NCI-H1436 treated with DMSO at 0.1 percent for 48 hours (cell line): ENCODE measurements at places on chromosomes 13 and 19.

DNA sequence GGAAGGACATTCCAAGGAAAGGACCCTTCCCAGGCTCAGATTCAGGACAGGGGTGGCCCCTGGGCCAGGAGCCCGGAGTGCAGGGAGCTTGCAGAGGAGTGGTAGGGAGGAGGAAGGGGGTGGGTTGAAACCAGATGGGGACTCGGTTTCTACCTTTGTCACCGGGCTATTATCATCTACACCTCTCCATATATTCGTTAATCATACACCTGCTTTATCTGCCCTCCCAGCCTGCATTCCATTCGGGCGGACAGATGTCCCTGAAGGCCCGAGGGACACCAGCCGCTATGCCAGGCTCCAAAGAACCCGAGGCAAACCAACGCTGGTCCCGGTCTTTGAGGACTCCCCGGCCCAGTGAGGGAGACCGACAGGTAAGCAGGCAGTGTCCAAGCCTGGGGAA lies 15.5 kb upstream of the MYH14 start:
- no peak for DNase-seq

GRCh38 chr13:35561540-35561939 lies 85.1 kb upstream of the MAB21L1 start:
- no peak for DNase-seq

GRCh38 chr19:29285878-29286277 lies 72.9 kb upstream of the UQCRFS1 start:
- no peak for DNase-seq

DNA sequence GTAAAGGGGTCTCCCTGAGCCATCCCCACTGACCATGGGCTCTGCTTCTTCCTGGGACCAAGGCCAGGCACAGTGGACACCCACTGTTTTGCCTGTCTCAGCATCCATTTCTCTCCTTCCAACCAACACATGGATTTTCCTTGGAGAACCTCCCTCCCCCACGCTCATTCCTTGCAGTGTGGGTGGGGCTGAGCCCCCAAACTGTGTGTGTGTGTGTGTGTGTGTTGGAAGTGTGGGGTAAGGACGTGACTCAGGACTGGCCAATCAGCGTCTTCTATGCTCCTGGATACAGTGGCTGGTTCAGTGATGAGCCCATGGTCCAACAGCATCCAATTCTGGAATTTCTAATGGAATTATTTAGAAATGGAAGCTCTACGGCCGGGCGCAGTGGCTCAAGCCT lies 18.7 kb downstream of the CEBPA start:
- no peak for DNase-seq

DNA sequence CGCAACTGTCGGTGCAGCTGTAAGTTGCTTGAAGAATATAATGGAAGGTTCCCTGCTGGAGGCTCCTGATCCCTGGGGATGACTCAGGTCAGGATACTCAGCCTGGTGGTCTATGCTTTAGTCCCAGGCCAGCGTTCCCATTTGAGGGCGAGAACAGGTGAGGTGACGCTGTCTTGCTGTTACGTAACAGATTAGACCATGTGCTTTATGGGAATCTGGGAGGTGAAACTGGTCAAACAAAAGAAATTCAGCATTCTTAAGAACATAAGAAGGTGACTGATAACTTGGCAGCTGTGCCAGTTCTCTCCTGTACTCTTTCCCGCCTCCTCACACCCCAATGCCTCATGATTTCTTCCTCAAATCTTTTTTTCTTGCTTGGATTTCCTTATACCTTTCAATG lies at the start of gene CXCL17:
Gene CXCL17 (minus strand): TSS at position 114 of the 400 bp plus-strand sequence. CDS start 114 bp downstream, outside the sequence.
- no peak for DNase-seq

DNA sequence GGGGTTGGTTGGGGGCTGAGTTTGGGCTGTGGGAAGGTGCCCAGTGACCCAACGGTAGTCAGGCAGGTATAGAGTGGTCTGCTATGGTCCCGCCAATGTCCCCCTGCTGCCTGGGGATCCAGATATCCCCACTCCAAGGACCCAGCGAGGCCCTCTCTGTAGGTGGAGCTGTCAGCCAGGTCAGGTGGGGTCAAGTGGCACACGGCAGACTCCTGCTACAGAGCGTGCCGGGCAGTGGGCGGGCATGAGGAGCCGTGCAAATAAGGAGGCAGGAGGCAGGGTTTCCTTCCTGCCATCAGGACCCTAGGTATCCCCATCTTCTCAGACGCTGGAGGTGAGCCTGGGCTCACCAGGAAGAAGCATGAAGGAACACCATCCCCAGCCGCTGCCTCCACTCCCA lies 14.9 kb downstream of the EVI5L start:
- no peak for DNase-seq

DNA sequence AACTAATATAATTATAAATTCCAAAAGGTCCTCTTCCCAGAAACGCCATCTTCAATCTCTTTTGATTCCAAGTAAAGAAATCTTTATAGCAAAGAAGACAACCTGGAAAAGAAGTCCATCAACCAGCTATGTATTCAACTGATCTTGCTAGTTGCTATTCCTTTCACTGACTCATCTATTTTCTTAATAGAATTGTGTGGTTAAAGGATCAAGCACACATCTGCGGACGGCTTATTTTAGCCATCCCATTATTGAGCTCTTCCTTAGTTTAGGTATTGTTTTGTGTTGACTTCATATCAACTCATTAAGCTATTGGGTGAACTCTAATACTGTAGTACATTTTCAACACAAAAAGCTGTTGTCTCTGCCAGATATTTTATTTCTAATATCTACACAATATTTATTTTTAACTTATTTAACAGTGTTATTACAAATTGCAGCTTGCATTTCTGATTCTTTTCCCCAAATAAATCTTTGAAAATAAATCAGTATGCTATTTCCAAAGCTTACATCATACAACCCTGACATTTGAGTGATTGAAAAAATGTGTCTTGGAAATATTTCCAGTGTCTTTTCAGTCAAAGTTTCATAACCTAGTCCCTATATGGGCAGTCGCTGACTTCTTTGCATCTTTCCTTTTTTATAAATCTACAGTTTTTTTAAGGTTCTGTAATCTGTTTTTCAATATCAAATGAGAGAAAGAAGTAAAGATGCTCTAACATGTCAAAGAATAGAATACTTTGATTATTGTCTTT lies 158.8 kb upstream of the SPRY2 start:
- no peak for DNase-seq

DNA sequence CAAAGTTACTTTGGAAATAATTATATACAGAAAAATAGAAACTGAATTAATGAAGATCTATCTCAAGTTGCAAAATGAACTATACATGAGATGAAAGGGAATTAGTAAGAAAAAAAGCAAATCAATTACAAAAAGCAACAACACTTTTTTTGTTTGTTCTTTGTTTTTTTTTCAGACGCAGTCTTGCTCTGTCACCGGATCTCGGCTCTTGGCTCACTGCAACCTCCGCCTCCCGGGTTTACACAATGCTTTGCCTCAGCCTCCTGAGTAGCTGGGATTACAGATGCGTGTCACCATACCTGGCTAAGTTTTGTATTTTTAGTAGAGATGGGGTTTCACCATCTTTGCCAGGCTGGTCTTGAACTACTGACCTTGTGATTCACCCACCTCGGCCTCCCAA lies 2.2 kb downstream of the ZNF415 start:
- DNase-seq: no peak

GRCh38 chr19:1967087-1967608 lies 26.2 kb downstream of the CSNK1G2 start:
- no peak for DNase-seq

- DNase-seq: no peak
Observed at GRCh38 chr13:33218426-33218825, 67.1 kb downstream of the STARD13 start.

DNA sequence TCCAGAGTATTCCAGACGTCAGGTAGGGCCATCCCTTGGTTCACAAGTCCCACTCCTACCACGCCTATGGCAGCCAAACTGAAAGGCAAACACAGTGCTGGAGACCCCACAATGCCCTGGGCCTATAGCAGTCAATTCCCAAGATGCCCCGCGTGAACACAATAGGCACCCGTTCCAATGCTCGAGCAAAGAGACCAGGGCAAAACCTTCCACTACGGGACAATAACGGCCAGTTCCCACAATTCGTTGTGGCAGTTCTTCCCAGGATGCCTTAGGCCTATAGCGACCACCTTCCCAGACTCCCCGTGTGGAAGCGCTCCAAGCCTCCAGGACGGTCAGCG lies 538 bp downstream of the ZNF428 start:
- peak; percentile 31 for DNase-seq

DNA sequence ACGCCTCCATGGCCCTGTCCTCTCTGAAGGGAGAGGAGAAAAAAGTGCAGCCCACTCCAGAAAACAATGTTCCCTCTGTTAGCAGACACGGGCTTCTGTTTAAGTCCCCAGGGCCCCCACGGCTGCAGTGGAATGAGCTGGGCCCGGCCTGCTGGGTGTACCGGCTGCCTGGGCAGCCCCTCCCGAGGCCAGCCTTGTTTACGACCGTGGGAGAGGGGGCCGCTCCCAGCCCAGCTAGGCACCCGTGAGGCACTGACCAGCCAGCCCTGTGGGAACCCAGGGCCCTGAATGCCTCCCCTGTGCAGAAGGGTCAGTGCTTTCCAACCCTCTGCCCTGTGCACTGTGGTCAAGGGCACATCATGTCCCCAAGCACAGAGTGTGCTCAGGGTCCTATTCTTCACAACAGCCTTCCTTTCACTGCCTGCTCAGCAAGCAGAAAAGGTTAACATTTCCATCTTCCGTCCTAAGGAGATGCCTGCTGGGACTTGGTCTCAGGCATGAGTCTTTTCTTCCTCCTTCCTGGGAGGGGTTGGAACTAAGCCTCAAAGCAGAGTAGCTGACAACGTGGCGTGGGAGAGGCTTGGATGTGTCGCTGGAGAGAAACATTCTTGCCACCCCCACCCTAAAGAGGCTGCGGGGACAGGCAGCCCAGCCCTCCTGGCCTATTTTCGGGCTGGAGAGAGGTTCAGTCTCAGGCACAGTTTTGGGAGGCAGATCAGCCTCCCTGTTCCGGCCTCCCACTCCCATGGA lies 90.1 kb downstream of the RGCC start:
- no peak for DNase-seq

DNA sequence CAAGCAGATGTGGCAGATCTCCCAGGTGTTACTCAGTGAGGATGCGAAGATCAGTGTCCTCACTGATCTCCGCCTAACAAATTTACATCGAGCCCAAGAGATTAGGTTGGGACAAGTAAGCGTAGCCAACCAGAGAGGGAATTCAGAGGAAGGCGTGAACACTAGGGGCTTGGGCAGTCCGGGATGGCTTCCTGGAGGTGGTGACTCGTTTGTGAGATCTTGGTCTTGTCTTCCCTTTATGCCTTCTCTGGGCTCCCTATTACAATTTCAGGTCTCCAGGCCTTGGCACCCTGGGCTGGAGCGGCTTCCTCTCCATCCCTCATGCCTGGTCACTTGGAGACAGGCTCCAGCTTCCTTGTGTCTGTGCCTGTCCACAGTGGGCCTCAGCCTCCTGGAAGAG lies 6.2 kb downstream of the SF3A2 start:
- DNase-seq: no peak

GRCh38 chr13:39877134-39877533 lies 221.7 kb downstream of the COG6 start:
- DNase-seq: no peak

- peak; percentile 12 for DNase-seq
Observed at GRCh38 chr13:32669030-32669646, 82.9 kb downstream of the PDS5B start.

GRCh38 chr13:113972451-113973217 lies 1.2 kb downstream of the C13orf46 start:
- DNase-seq: no peak

GRCh38 chr13:54183166-54183565 lies 1154.6 kb downstream of the OLFM4 start:
- no peak for DNase-seq

DNA sequence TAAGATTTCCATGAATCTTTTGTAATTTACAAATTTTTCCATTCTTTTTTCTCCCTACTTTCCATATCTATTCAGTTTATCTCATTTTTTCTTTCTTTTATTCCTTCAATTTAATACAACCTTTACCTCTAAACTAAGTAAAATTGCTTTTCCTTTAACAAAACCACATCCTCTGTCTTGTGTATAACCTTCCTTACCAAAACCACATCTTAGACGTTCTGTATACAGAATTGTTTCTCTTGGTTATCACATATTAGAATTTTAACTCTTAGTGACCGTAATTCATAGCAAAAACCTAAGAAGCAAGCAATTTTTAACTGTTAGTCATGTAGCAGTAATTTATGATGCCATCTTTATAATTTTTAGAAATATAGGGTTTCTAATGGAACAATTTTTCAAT lies 15.0 kb downstream of the PPP5C start:
- no peak for DNase-seq

- no peak for DNase-seq
Observed at GRCh38 chr19:56134654-56134921, 6.5 kb upstream of the ZNF444 start.

GRCh38 chr13:113781571-113781970 lies 22.5 kb downstream of the TMEM255B start:
- DNase-seq: no peak

DNA sequence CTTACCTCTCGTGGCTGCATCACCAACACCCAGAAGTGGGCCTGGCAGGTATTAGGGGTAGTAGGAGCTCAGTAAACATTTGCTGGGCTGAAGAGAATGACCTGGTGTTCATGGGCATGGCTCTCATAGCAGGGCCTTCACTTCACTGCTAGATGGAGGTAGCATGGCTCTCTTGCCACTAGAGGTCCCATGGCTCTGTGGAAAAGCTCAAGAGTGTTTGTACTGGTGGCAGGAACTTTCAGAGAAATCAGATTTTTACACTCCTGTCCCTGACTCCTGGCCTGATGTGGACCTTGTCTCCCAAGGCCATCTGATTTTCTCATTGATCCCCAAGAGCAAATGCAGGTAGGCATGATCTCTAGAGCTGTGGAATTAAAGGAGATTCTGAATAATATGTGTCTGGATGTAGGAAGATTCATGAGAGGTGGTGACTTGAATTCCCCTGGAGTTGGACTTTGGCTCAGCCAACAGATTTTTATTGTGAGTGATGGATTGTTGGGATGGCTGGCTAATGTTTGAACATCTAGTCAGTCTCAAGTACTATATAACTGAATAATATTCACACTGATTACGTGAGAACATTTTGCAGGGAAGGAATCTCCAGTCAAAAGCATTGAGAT lies 5.7 kb downstream of the ZNF574 start:
- DNase-seq: no peak

DNA sequence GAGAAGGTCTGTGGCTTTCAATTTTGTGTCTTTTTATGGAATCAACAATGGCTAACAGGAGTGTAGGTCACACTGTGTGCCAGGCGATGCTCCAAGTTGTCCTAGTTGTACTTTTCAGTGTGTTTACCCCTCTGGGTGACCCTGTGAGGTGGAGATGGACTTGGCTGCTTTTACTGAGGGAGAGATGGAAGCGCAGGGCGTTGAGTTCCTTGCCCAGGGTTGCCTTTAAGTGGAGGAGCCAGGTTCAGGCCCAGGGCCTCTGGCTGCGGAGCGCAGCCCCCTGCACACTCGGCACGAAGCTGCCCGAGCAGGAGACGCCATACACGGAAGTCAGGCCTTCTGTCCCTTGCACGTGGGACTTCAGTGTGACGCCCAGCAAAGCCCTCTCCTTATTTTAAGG lies 112.8 kb downstream of the RAB20 start:
- DNase-seq: no peak

GRCh38 chr13:24148414-24149235 lies 11.9 kb upstream of the SPATA13 start:
- DNase-seq: no peak
